ENCODE measurements at places on chromosomes 16 and 17. TPM values are rescaled to one million over a fixed set of nuclear protein-coding genes. Genes with fewer than 3 reads are reported as not detected.

EEF2K gene
- polyA plus RNA-seq = 22.6 TPM

SULT1A2 gene
- 3.7 TPM for polyA plus RNA-seq

PLD6 gene
- polyA plus RNA-seq = 4.7 TPM

DNA sequence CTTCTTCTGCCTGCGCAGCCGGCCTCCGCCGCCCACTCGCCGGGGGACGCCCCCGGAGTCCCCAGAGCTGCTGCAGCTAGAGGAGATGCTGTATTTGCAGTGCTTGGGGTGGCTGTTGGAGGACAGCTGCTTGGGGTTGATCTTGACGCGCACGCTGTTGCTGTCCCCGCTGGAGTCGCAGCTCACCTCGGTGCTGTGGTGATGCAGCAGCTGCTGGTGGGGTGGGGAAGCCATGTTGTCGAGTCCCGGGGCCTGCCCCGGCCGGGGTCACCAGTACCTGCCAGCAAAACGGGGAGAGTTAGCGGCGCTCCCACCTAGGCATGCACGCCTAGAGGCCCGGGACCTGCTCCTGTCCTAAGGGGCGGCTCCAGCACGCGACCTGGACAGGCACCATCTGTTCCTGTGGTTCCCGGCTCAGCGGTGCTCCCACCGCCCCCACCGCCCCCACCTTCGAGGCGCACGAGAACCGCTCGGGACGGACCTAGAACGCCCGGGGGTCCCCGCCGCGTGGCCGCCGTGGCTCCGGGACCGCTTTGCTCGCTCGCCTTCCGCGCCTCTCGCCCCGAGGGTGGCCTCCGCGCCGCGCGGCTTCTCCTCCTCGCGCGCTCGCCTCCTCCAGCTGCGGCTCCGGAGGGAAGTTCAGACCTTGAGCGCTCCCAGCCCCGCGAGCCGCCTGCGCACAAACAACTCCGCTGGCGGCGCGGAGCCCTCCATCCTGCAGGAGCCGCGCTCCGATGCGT lies 863 bp downstream of the ADCY9 start:
- peak; percentile 49 for DNase-seq

GRCh38 chr17:79562192-79562930 lies 48.5 kb downstream of the RBFOX3 start:
- DNase-seq = no peak

- peak; percentile 64 for DNase-seq
Observed at GRCh38 chr16:68264128-68265077, at the start of gene SLC7A6. SLC7A6 (plus strand) TSS chr16:68264526; CDS start chr16:68274727, 10,201 bp downstream.

GRCh38 chr16:89170346-89171215 lies 967 bp upstream of the CDH15 start:
- DNase-seq = peak; percentile 86

DNA sequence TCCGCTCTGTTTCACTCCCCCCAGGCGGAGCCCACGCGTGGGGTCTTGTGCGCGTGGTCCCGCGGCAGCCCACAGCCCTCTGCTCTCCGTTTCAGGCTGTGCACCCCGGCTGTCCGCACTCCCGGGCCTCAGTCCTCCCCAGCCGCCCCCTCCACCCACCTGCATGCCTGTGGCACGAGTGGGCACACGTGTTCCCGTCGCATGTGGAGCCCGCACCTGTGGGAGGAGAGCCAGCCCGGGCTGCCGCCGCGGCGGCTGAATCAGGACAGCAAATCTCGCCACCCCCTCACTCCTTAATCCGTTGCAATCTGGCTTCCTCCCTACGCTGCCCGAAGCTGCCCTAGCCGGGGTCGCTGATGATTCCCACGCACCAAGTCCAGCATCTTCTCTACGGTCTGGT lies 69.9 kb upstream of the GRIN2A start:
- DNase-seq = no peak
